Upper lobe of left lung (tissue), 6 donors: ENCODE measurements at places on chromosomes 12 and 14. TPM values are rescaled to one million over a fixed set of nuclear protein-coding genes. Genes with fewer than 3 reads are reported as not detected.

DNA sequence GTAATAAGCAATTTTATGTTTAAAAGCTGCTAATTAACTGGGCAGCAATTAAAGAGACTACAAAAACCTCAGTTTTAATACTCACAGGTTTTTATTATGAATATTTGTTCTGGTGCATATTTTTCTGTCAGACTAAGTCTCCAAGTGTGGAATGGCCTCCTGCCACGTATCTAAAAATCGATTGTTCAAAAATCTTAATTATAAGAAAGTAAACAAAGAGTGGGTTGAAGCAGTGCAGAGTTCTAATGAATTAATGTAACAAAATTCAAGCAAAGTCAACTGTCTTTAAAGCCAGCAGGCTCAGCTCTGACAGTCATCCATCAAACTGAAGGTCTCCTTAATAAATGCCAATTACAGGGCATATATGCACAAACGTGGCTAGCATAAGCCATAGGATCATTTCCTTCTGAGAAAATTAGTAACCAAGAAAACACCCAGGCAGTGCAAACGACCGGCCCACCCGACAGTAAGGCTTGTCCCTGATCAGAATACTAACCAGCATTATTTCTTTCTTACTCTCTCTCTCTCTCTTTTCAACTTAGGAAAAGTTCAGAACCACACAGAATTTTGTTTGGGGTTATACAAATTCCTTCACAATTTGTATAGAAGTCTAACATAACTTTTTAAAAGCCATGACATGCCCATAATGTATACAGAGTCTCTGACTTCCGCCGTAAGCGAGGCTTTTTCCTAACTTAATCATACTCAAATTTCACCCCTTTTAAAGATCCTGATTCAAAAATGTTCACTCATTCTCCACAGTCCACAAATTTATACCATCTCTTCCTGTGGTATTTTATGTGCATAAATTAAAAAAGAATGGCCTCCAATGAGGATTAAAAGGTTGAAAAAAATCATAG lies 83.8 kb downstream of the SLC25A21 start:
- H3K36me3 ChIP-seq, result no peaks in the 10 kb centered on the region
- no peaks in the 10 kb centered on the region for H3K4me1 ChIP-seq
- H3K27me3 ChIP-seq, result no peaks in the 10 kb centered on the region

- H3K4me3 ChIP-seq, result no peak overlapping the region
- H3K27me3 ChIP-seq, result no peaks in the 10 kb centered on the region
- H3K4me1 ChIP-seq, result no peaks in the 10 kb centered on the region
Observed at GRCh38 chr12:93514853-93515252, 47.5 kb downstream of the MRPL42 start.

- no peaks in the 10 kb centered on the region for H3K27me3 ChIP-seq
- no peaks in the 10 kb centered on the region for H3K36me3 ChIP-seq
- no peak for DNase-seq
- no peak overlapping the region for H3K4me3 ChIP-seq
- no peaks in the 10 kb centered on the region for H3K4me1 ChIP-seq
Observed at GRCh38 chr12:132226604-132227003, 82.3 kb downstream of the NOC4L start.

THAP2 gene
- 2.1 TPM for total RNA-seq
